Activated naive CD4-positive, alpha-beta T cell treated with Interleukin-2 at 50 U/mL for 16 hours (primary cell): ENCODE measurements at places on chromosomes 13 and 19.

GRCh38 chr19:12859546-12859945, 21.2 kb downstream of the MAST1 start:
- DNase-seq = no peak

GRCh38 chr19:35959040-35959967, 23.1 kb downstream of the LRFN3 start:
- peak; percentile 83 for DNase-seq

DNA sequence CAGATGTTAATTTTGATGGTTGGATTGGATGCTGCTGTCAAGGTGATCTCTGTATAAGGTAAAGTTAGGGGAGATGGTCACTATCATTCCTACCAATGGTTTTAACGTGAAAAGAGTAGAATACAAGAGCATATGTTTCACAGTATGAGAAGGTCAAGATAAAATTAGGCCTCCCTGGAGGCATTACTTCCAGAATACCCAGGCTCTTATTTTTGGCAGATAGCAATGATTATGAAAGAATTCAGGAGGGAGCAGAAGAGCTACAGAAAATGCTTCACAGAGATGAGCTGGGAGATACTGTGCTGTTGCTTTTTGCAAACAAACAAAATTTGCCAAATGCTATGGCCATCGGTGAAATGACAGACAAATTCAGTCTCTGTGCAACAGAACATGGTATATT, 547.5 kb upstream of the SPRY2 start:
- DNase-seq = no peak

DNA sequence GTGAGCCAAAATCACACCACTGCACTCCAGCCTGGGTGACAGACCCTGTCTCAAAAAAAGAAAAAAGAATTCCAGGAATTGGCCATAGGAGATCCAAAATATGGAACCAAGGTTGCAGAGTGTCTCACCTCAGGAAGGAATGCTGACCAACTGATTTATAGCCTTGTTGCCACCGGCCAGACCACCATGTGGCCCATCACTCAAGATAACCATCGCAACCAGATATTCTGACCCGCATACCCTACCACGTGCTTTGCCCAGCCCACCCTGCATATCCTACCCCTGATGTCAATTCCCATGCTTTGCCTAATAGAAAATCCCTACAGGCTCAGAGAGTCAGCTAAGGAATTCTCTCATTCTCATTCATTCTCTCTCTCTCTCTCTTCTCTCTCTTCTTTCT, 95.1 kb upstream of the DOCK9 start:
- DNase-seq = no peak

GRCh38 chr19:54391589-54392061, 23.6 kb upstream of the TTYH1 start:
- no peak for DNase-seq

- no peak for DNase-seq
Measured at GRCh38 chr19:42250666-42251531, 4.0 kb downstream of the ERF start.

- DNase-seq = no peak
Measured at GRCh38 chr13:80137994-80138393, 202.9 kb downstream of the SPRY2 start.

DNA sequence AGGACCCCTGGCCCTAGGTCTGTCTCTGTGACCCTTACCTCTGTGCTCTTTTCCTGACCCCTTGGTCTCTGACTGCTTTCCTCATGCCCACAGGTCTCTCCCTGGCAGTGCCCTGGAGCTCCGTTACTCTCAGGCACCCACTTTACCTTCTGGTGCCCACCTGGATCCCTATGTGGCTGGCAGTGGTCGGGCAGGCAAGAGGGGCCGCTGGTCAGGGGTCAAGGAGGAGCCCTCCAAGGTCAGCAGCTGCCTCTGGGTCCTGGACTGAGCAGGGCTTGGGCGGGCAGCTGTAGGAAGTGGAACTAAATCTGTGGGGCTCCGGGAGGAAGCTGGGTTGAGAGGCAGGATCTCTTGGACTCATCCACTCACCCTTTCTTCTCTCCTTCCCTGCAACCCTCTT, 16.3 kb downstream of the PPFIA3 start:
- DNase-seq = no peak

DNA sequence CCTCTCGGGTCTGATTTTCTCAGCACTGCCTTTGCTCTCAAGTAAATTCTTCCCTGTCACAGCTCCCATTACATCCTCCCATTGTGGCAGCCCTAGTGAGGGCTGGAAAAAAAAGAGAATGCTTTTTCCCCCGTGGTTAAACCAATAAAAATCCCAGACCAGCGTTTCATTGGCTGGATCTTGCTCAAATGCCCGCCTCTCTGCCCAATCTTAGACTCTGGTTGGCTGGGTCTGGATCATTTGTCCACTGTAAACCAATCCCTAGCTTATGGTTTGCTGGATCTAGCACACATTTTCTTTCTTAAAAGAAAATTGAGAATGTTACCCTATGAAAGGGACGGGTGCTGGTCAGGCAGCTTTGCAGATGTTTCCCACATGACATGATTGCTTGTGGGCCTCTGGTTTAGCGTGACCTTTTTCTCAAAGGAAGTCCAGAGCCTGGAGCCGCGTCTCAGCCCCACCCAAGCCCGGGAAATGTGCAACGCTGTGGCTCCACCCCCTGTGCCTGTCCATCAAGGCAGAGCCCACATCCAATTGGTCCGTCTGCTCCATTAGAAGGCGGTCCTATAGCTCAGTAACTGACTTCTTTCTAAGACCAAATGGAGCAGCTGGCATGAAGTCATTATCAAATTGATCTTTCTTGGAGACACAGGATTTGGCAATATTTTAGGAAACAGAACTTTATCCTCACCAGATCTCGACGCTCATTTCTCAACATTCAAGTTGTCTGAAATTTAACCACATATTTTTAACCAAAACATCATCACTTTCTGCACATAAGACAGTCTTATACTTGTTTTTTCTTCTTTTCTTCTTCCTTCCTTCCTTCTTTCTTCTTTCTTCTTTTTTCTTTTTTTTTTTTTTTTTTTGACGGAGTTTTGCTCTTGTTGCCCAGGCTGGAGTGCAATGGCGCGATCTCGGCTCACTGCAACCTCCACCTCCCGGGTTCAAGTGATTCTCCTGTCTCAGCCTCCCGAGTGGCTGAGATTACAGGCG, 2.6 kb upstream of the MCEMP1 start:
- peak; percentile 37 for DNase-seq

DNA sequence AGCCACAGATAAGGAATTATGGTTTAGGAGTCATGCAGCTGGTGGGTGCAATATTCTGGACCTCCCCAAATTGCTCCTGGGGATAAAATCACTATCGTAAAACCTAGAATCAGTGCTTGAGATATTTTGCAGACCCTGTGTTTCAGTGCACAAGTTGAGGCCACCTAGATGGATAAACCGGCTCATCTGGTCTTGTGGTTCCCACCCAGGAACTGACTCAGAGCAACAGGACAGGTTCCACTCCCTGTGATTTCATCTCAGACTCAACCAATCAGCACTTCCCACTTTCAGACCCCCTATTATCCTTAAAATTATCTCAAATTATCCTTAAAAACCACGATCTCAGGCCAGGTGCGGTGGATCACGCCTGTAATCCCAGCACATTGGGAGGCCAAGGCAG, 21.0 kb downstream of the FBXL12 start:
- no peak for DNase-seq

- no peak for DNase-seq
Measured at GRCh38 chr13:73131247-73131646, 72.4 kb downstream of the KLF5 start.

- DNase-seq = no peak
Measured at GRCh38 chr19:16351133-16351809, 26.6 kb downstream of the KLF2 start.

GRCh38 chr19:782185-782877, 14.9 kb upstream of the PTBP1 start:
- DNase-seq = no peak

DNA sequence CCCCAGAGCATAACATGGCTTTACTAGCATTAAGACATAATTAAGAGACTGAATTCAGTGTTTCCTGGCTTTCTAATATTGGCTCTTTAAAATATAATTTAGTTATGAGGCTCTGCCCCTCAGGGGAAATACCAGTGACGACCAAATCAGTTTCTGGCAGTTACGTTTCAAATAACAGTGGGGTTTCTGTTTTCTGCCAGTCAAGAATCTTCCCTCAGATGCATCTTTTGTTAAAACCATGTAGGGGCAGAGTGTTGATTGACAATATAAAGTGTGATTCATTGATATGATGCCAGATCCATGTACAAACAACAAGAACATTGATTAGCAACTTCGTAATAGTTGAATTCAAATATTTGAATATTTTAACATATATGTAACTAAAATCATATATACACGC, 1169.7 kb downstream of the DIAPH3 start:
- no peak for DNase-seq

- no peak for DNase-seq
Measured at GRCh38 chr13:45592758-45593157, 22.8 kb downstream of the ERICH6B start.

GRCh38 chr13:86788616-86789015, 882.6 kb upstream of the SLITRK5 start:
- no peak for DNase-seq

DNA sequence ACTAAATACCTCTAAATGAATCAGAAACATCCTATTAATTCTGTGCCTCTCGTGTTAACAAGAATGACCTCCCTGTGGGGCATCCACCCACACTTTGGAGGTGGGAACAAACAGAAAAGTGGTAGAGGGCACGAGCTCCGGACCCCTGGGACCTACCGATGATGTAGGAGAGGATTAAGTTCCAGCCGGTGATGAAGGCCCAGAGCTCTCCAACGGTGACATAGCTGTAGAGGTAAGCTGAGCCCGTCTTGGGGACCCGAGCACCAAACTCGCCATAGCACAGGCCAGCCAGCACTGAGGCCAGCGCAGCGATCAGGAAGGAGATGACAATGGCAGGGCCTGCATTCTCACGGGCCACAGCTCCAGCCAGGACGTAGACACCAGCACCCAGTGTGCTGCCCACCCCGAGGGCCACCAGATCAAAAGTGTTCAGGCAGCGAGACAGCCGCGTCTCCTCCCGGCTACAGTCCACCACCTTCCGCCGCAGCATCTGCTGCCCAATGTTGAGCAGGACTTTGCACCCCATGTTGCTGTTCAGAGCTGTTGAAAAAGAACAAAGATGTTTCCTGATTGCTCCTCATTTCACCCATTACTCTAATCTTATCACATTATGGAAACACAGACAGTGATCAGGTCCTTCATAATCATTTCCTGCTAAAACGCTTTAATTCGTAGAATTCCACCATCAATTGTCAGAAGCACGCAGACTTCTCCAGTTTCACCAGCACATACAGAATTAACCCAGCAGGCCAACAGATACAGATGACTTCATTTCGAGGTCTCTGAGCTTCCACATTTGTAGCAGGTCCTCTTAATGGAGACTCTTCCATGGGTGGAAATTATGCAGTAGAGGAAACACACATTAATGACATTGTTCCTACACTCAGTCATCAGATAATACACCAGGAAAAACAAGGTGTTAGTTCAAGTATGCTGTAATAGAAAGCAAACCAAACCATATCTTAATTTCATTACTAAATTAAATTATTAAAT, 59.5 kb downstream of the SLC7A1 start:
- no peak for DNase-seq

- no peak for DNase-seq
Measured at GRCh38 chr13:110696776-110697175, 9.1 kb downstream of the CARS2 start.

DNA sequence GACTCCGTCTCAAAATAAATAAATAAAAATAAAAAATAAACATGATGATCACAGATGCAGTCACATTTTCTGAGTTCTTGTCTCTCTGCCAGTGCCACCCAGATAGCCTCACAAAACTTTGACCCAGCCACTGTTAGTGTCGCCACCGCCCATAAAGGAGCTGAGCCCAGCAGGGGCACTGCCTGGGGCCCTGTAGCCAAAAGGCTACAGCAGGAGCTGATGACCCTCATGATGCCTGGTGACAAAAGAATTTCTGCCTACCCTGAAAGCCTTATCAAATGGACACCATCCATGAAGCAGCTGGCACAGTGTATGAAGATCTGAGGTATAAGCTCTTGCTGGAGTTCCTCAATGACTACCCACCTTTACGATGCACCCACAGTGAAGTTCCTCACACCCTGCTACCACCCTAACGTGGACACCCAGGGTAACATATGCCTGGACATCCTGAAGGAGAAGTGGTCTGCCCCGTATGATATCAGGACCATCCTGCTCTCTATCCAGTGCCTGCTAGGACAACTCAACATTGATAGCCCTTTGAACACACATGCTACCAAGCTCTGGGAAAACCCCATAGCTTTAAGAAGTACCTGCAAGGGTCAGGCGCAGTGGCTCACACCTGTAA, 18.3 kb downstream of the ZNF587 start:
- no peak for DNase-seq

DNA sequence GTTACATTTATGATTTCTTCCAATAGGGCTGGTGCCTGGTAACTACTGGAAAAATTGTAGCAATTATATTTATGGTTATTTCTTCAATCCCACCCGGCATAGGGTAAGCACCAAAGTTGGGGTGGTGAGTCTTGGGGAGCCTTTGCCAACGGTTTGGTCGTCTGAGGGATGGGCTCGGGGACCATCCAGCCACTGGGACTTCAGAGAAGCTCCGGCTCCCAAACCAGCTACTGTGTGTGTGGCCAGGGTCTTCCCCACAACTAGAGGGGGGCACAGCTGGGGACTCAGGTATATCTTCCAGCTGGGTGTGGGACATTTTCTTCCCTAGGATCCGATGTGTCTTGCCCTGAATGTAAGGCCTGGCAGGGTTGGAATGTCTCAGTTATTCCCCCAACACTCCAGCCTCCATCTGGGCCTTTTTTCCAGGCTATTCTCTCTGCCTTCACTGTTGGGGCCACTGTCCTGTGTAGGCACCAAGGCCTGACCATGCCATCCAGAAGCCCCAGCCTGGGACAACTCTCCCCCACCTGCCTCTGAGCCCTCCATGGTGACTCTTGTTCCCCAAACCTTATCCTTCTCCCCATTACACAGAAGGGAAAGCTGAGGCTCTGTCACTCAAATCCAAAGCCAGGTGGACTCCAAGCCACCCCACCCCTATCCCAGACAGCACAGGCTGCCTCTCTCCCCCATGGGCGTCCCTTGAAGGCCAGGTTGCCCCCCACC, 1.1 kb upstream of the IFI30 start:
- no peak for DNase-seq

- no peak for DNase-seq
Measured at GRCh38 chr13:100235311-100235901, 146.5 kb downstream of the PCCA start.

- no peak for DNase-seq
Measured at GRCh38 chr19:36750066-36750691, 22.4 kb downstream of the ZNF850 start.

DNA sequence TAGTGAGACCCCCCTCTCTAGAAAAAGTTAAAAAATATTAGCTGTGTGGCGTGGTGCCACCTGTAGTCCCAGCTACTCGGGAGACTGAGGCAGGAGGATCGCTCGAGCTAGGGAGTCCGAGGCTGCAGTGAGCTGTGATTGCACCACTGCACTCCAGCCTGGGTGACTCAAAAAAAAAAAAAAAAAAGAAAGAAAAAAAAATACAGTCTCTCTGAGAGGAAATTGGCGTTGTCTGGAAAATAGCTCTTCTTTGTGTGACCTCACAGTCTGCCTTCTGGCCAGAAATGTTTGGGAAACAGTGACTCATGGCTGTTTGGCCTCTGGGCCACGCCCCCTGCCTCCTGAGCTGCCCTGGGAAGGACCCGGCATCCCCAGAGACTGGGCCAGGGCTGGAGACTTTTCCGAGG, 10.7 kb downstream of the MARCHF2 start:
- no peak for DNase-seq
